Stimulated activated CD4-positive, alpha-beta T cell treated with anti-CD3 and anti-CD28 coated beads, Interleukin-4, amount 100 ng/mL, for 24 hours (primary cell): ENCODE measurements at places on chromosomes 13 and 19.

DNA sequence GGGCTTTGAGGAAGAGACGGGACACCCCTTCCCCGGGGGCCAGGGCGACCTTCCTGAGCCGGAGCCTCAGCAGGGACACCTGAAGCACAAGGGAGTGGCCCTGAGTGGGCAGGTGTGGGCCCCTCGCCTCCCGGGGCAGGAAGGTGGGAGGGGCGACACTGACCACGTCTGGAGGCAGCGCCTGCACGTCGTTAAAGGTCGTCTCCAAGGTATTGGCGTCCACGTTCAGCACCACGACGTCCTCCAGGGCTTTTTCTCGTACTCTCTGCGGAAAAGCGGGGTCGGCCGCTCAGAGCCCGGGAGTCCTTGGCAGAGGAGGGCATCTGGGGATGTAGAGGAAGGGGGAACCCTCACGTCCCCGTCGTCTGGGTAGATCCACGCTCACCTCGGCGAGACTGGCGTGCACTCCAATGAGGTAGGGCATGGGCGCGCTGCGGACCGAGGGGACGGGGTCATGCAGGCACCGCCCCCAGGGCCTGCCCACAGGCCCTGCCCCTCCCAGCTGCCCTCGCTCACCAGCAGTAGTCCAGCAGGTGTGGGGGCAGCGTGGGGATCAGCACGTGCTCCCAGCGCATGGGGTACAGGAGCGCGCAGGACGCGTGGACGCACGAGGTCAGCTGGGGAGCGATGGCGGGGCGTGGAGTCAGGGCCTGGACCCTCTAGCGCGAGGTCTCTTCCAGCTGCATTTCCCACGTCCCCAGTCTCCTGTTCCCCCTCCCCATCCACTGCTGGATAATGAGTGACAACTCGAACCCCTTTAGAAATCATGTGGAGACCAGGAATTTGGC lies 6.1 kb downstream of the DENND1C start:
- no peak for DNase-seq

GRCh38 chr19:11421371-11422098 lies 2.4 kb upstream of the RGL3 start:
- DNase-seq = peak; percentile 45

GRCh38 chr19:8592231-8593009 lies 15.2 kb upstream of the MYO1F start:
- peak; percentile 95 for DNase-seq

- DNase-seq = no peak
Measured at GRCh38 chr19:52020506-52020905, 7.7 kb downstream of the ZNF614 start.

DNA sequence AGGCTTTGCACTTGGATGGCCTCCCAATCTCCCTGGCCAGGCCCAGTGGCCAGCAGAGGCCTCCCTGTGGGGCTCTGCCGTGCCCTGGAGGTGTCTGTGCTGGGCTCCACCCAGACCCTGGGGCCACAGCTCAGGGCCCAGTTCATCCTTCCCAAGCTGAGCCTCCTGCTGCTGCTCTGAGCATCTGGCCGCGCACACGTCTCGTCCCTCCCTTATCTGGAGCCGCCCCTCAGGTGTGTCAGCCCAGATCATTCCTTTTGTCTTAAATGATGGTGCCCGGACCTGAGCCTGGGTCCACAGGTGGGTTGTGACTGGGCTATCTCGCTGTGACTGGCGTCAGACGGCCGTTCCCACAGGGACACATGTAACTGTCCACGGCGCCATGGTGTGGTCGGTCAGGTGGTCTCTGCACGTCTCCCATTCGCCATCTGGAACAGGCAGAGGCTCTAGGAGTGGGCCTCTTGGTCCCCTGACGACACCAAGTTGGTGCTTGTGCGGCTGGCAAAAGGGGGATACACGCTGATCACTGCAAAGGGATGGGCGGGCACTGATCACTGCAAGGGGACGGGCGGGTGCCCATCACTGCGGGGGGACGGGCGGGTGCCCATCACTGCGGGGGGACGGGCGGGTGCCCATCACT lies 14.3 kb upstream of the ZNF554 start:
- no peak for DNase-seq

- DNase-seq = no peak
Measured at GRCh38 chr13:83798731-83799130, 83.5 kb downstream of the SLITRK1 start.

GRCh38 chr13:29855009-29855408 lies 4.6 kb upstream of the UBL3 start:
- no peak for DNase-seq

DNA sequence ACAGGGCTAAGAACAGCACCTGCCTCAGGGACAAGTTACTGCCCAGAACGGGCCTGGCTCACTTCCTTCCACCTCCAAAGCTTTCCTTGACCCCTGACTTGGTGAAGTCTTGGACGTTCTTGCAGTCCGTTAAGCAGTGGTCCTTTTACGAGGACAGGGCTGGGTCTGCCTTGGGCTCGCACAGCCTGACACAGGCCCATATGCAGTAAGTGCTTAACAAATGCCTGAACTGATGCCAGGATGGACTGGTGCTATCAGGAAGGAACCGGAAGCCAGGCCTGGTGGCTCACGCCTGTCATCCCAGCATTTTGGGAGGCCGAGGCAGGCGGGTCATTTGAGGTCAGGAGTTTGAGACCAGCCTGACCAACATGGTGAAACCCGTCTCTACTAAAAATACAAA lies 1.8 kb upstream of the PLK5 start:
- DNase-seq = no peak

GRCh38 chr13:50126263-50126992 lies 111.2 kb downstream of the KCNRG start:
- peak; percentile 14 for DNase-seq

DNA sequence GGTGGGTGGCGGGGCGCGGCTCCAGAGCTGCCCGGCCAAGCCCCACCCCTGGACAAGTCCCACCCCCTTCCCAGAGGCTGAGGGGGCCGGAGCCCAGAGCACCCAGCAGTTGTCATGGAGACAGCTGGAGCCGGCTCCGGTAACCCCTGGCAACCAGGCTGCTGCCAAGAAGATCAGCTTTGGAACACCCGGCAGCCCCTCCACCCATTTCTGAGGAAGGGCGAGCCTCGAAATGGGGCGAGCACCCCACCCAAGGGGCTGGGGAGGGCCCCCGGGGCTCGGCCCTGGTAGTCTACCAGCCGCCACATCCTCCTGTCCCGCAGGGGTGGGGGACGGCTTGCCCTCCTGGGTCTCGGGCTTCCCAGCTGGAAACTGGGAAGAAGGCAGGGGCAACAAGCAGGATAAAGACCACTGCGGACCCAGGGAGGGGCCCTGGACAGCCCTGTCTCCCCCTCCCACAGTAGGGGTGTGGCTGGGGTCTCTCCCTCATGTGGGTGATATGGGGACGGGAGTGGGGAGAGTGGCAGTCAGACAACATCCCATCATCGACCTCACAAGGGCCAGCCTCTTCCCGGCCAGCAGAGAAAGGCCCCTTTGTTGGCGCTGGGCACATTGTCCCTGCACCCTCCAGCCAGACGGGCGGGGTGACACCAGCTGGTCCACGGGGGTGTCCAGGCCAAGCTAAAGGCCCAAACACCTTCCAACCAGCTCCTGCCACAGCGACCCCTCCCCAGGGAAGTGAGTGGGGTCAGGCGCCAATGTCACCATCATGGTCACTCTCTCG lies 1.5 kb downstream of the CERS1 start:
- no peak for DNase-seq

- DNase-seq = no peak
Measured at GRCh38 chr19:14346279-14346678, 35.0 kb upstream of the ADGRE5 start.

DNA sequence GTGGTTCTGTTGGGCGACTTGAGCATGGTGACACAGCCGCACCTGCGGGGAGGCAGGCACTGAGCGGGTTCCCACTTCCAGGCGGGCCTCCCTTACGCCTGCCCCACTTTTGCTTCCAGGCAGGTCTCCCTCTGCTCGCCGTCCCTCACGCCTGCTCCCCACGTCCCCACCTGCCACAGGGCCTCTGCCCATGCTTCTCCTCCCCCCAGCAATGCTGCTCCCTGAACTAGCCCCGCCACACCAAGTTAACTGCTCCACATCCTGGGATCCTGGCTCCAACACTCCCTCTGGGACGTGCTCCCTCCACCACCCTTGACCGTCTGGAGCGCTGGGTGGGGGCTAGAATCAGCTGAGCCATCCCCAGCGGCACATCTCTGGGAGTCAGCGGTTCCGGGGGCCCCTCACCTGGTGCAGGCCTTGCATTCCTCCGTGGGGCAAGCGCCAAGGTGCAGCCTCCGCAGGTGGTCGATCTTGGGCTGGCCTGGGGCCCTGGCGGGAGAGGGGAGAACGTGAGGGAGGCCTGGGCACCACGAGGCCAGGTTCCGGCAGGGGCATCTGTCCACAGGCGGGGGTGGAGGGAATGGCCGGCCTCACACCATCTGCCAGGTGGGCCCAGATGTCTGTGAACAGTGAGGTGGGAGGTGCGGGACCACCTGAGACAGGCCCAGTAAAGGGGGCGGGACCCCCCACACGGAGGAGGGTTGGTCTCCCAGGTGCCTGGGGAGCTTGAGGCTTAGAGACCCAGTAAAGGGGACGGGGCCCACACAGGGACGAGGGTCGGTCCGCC lies 9.2 kb downstream of the CFD start:
- no peak for DNase-seq
